Amniotic stem cell (primary cell): ENCODE measurements at places on chromosomes 7 and 10.

- no peak for DNase-seq
Measured at GRCh38 chr7:34902182-34902581, 135.1 kb downstream of the DPY19L1 start.

DNA sequence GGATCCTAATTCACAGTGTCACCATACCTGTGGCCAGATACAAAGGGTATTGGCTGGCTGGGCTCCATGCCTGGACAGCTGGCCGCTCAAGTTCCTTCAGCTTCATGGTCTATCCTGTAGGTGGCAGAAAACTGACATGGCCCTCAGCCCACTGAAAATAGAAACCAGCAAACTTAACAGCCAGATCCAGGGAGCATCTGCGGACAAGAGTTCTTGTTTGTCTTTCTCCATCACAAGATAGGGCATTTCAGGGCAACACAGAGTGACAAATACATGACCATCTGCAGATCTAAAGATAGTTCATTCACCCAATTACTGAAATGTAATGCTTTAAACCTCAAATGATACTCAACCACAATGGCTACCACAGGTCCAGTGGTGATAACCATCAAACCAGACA, 2.8 kb downstream of the SEC31B start:
- DNase-seq, result no peak

DNA sequence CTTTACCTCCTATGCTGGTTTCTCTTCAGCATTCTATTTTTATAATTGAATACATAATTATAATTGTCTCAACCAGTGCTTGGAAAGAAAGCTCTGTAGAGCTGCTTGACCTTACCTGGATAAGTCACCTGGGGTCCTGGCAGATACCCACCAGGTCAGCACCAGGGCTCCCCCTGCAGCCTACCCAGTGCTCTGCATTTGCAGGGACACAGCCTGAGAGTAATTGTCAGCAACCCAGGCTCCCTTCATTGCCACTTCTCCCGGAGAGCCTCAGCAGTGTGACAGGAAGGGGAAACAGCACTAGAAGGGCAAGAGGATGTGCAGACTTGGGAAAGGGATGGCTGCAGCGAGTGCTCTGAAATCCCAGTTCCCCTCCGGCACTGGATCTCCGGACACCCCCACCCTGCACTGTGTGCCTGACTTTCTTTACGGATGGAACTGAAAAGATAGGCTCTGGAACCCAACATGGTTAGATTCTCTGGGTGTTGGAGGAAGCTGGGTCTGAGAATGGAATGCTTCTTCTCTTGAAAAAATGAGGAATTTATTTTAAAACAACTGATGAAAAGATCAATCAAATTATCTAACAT, 11.4 kb upstream of the PAX4 start:
- DNase-seq, result no peak

- no peak for DNase-seq
Measured at GRCh38 chr7:75631711-75632110, 107.0 kb downstream of the HIP1 start.

GRCh38 chr7:49623943-49624342, 149.5 kb upstream of the VWC2 start:
- DNase-seq, result no peak

- DNase-seq, result no peak
Measured at GRCh38 chr7:101330011-101330484, 8.4 kb upstream of the IFT22 start.

- no peak for DNase-seq
Measured at GRCh38 chr7:20064974-20065862, 152.0 kb downstream of the MACC1 start.

DNA sequence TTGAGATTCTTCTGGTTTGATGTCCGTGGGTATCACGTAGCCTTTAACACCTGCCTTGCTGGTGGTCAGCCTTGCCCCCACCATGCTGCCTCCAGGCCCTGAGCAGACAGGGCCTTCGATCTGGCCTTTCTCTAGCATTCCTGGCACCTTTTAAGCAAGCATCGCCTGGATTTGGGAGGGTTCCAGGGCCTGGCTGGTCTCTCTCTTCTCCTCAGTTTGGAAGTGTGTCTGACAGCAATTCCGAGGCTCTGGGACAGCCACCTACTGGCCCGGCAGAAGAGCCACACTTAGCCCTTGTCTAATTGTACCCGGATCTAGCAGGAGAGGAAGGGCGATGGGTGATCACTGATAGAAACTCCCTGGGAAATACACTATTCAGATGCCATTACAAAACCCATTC, 441.3 kb upstream of the MKI67 start:
- no peak for DNase-seq

GRCh38 chr7:102312317-102312716, 25.6 kb downstream of the SH2B2 start:
- no peak for DNase-seq

- DNase-seq, result no peak
Measured at GRCh38 chr10:114970515-114970914, 32.5 kb downstream of the TRUB1 start.

DNA sequence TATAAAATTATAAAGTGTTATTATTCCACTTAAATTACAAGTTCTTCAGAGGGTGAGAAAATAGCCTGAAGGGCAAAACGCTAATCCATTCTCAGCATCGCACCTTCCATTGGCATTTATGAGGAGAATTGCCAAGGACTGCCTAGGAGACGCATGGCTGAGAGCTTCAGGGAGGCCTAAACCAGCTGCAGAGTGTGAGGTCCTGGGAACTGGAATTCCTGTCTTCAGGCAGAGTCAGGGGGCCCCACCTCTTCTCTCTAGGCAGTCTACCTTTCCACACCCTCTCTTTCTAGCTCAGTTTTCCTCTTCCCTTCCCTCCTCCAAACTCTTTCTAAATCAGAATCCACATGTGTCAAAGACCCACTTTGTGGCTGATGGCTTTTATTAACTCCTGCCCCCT, 35.3 kb downstream of the LRRC72 start:
- no peak for DNase-seq

DNA sequence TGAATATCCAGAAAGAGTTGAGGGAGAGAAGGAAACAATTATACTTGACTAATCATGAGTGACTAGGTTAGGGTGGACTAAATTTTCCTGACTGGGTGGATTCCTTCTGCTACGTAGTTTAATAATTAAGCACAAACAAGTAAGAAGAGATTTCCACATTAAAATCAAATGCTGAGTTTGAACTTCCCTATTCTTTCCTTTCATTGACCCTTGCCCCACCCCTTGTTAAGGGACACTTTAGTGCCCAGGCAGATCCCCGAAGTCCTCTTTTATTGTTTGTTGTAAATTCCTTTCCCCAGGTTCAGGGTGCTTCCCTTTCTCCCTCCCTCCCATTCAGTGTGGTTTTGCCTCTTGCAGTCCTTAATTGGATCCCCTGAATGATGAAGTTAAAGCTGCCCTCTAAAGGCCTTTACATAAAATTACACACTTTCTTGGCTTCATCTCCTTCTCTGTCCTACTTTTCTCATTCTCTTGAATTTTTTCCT, 8.8 kb upstream of the SPAM1 start:
- DNase-seq, result no peak

- DNase-seq, result no peak
Measured at GRCh38 chr7:91468256-91468655, 204.0 kb downstream of the FZD1 start.

DNA sequence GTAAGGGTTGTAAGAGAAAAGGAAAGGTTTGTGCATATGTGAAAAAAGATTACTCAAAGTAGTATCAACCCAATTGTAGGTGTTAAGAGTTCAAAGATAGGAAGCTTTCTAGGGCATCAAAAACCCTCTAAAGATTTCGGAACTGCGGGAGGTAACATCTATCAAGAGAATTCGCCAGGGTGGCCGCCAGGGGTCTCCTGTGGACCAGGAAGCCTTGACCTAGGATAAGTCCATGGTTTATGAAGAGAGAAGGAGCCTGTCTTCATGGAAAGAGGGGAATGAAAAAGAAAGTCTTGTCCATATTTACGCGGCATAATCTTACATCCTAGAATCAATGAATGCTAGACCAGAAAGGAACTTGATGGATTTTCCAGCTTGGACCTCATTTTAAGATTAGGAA, 140.7 kb upstream of the CALCR start:
- peak; percentile 17 for DNase-seq

DNA sequence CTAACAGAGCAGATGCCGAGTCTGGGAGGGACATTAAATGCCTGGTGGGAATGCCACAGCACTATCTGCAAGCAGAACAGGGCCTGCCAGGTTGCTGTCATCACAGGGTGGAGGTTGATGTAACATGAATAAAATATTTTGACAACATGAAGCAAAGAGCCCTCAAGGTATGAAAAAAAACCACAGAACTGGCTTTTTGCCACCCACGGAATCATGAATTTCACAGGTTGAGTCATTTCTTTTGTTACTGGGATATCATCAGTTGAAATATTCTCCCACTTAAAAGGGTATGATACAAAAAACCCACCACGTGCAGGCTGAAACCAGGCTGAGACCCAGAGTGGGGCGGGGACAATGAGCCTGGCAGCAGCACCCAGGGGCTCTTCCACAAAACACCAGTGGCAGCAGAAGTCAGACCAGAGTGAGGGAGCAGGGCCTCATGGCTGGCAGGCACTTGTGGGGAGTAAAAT, 220.1 kb downstream of the TNS3 start:
- peak; percentile 15 for DNase-seq

GRCh38 chr10:34716958-34717357, 98.1 kb downstream of the PARD3 start:
- no peak for DNase-seq

- no peak for DNase-seq
Measured at GRCh38 chr7:3027005-3027845, 16.4 kb downstream of the CARD11 start.

DNA sequence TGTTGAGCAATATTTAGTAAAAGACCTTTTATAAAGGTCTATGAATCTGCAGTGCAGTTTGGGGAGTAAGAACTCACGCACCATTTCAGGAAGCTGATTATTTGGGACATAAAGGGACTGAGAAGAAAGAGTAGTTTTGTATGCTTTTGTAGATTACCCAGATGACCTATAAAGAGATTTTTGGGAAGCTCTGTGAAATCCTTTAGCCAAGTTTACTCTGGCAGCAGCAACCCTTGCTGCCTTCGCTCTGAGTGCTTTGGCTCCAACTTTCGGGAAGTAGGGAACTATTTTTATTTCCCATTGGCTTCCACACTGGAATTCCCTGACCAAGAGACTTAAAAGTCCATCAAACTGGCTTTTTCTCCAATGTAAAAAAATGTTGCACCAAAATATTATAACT, 1110.1 kb upstream of the PHF14 start:
- DNase-seq, result no peak

- DNase-seq, result no peak
Measured at GRCh38 chr10:71225291-71226058, 13.1 kb downstream of the UNC5B start.

DNA sequence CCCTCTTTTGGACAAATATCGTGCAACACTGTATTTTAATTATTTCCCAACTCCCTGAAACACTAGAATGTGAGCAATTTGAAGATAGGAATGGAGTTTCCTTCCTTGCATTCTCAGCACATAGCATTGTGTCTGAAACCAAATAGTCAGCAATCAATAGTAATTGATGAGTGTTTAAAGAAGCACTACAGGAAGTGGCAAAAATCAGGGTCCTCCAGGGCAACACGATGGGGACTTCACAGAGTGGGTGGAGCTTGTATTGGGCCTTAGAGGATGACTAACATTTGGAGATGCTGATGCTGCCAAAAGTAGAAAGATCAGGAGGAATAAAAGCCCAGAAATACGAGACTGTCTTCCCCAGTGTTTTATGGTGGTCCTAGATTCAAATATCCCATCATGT, 94.9 kb downstream of the NPSR1 start:
- DNase-seq, result no peak

DNA sequence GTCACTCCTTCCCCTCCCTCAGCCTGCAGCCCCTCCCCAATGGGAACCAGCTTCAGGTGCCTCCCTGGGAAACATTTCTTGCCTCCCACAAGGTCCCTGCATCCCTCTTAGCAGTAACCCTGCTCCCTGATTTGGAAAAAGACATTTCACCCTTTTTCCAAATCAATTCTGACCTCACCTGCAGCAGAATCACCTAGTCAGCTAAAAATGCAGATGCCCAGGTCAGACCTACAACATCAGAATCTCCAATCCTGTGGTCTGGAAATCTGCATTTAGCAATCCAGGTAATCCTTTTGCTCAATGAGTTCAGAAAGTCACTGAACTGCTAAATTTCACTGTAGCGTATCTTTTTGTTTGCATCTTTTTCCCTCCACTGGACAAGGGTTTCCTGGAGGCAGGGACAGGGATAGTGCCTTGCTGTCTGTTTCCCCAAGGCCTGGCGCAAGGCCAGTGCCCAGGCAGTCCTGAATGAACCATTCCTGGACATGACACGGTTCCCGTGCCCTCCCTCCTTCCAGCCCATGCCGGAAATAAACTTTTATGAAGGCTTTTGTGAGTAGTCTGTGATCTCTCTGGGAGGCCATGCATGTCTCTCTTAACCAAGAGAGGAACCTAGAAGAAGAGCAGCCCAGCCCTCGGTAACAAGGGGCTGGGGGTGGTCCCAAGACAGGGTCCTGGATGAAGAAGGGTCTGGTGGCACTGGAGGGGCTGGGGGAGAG, 44.0 kb downstream of the COL13A1 start:
- no peak for DNase-seq

- no peak for DNase-seq
Measured at GRCh38 chr7:138025215-138026186, 23.6 kb upstream of the CREB3L2 start.

GRCh38 chr7:12524794-12525386, 45.6 kb upstream of the SCIN start:
- peak; percentile 39 for DNase-seq

- DNase-seq, result no peak
Measured at GRCh38 chr7:50687096-50687495, 95.6 kb downstream of the GRB10 start.

DNA sequence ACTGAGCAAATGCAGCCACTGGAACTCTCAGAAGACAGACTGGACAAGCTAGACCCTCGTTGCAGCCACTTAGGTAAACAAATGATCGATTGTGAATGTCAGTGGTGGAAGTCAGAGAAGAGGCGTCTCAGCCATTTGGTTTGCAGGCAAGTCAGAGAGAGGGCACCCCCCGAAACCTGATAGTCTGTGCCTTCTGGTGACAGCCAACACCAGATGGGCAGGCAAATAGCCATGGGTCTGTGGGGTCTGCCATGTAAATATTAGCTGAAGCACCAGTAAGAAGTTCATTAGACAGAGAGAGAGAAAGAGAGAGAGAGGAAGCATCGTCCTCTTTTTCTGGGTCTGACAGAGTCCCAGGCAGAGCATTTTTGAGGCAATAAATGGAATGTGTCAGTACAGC, 5.4 kb downstream of the PPP1R17 start:
- DNase-seq, result no peak

DNA sequence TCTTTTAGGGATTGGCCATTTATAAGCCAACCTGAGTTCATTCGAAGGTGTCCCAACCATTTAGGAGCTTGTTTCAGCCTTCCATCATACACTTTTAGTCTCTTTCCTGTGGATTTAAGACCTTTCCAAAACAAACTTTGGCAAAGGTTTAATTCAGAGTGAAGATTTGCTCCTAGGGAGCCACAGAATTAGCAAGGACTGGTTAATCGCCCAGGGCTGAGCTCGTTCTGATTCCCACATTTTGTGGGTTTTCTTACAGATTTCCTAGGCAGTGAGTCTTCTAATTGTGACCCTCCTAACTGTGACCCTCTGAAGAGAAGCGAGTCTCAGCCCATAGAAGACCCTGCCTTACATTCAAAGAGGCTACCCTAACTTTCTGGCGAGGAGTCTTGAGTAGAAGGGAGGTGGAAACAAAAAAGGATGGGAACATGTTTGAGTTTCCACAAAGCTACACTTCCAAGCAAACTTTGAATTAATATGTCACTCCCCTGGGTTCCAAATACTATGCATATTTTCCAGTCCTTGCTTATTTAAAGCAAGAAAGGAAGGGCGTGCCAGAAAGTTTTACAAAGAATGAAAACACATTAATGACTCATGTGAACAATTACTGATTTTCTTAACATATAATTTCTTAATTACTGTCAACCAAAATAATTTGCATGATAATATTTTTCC, 118.3 kb downstream of the ARID5B start:
- no peak for DNase-seq
